Renal cortical epithelial cell (primary cell): ENCODE measurements at places on chromosomes 2 and 18.

GRCh38 chr18:58300867-58301266 lies 256.8 kb downstream of the NEDD4L start:
- DNase-seq: no peak

- DNase-seq: peak; percentile 81
Measured at GRCh38 chr18:50649821-50650220, 89.9 kb downstream of the MAPK4 start.

GRCh38 chr2:131010566-131010965 lies 82.7 kb downstream of the FAM168B start:
- no peak for DNase-seq

DNA sequence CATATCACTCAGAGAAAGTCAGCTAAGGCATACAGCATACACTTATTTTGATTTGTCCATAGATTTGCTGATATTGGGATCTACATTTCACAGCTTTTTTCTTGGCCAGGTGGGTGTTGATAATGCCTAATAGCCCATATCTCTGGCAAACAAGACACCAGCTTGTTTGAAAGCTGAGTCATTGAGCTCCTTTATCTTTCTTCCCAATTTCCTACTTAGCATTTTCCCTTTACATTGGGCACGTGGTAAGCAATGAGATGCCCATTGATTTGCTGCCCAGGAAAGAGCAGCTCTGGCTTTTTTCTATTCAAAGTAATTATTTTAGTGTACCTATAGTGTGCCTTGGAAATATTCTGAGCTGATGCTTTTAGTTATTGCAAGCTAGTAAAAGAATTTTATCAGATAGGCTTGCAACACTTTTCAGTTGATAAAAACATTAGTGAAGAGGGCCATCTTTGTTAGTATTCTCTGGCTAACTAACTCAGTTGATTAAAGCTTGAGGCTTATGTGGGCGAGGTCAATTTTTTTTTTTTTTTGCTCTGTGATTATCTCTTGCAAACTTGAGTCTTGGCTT lies 79.6 kb downstream of the OSBPL6 start:
- DNase-seq: no peak

- no peak for DNase-seq
Measured at GRCh38 chr2:54240515-54241469, 15.2 kb downstream of the TSPYL6 start.
